Caco-2 (cell line): ENCODE measurements at places on chromosomes 7 and 10. TPM values are rescaled to one million over a fixed set of nuclear protein-coding genes. Genes with fewer than 3 reads are reported as not detected.

TMEM270 gene
- not detected in 2 replicates for total RNA-seq

CCDC172 gene
- total RNA-seq = not detected in 2 replicates

ADRA2A gene
- 0.67 and 0.70 TPM in 2 replicates for total RNA-seq

LYZL2 gene
- total RNA-seq = not detected in 2 replicates

LEP gene
- total RNA-seq = not detected in 2 replicates

ATOH7 gene
- 0.21 and 0.54 TPM in 2 replicates for total RNA-seq

PDE1C gene
- not detected in 2 replicates for total RNA-seq

LRRC4 gene
- total RNA-seq = not detected in 2 replicates

PLAU gene
- total RNA-seq = 1.2 and 1.8 TPM in 2 replicates

PRF1 gene
- total RNA-seq = 0.34 TPM in 1 of 2 replicates, not detected in the other

BICC1 gene
- 118 and 122 TPM in 2 replicates for total RNA-seq

GIMAP2 gene
- not detected in 2 replicates for total RNA-seq

DRGX gene
- total RNA-seq = not detected in 2 replicates

IQUB gene
- total RNA-seq = 0.35 and 0.39 TPM in 2 replicates

FAM25G gene
- total RNA-seq = not detected in 2 replicates

PRSS2 gene
- total RNA-seq = 8.8 and 9.3 TPM in 2 replicates
